ENCODE measurements at places on chromosomes 7 and 10.
A peak's percentile ranks its signal among the peaks of the same experiment; 100 is the strongest.

DNA sequence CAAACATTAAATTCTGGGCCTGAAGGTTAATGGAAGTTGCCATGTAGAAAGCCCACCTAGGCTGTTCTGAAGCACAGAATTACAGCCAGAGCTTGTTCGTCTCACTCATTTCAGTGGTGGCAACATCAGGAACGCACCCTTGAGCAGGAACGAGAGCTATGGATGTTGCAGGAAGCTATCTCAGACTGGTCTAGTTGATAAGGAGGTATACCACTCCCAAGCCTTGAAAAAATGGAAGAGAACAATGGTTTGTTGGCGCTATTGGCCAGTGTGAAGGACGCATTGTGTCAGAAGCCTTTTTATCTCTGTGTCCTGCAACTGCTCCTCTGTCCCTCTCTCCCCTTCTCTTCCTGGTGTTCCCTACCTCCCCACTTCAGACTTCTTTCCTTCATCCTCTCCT, 60.9 kb upstream of the RAPGEF5 start:
- DNase-seq, result no peak

DNA sequence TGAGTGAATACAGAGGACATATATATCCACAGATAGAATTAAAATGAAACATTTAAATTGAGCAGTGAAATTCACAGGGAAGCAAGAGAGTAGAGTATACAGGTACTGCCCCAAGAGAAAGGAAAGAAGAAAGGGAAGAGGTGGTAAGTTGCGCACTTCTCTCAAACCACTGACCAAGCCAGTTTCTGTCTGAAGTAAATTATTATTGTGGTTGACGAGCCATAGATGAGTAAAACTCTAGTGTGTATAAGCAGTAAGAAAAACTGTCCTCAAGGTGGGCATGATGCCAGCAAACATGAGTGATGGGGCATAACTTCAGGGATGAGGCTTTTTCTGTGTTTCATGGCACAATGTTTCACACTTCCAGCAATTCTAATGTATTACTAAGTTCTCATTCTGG, 4.4 kb upstream of the BET1 start:
- no peak for DNase-seq

DNA sequence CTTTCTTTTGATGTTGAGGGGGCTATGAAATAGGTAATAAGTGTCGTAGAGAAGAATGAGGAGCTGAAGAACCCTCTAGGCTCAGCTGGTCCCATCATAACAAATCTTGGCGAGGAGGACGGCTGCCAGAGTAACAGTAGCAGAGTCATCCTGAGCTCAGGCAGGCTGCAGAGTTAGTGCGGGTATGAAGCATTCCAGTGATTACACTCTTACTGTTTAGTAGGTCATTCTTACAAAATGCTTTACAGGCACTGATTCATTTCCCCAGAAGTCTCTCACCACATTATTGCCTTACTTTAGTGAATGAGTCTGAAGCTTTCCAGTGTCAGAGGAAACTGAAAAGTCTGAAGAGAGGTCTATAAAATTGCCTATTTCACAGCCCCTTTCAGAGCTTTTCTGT, 43.9 kb upstream of the GPR158 start:
- DNase-seq, result no peak

DNA sequence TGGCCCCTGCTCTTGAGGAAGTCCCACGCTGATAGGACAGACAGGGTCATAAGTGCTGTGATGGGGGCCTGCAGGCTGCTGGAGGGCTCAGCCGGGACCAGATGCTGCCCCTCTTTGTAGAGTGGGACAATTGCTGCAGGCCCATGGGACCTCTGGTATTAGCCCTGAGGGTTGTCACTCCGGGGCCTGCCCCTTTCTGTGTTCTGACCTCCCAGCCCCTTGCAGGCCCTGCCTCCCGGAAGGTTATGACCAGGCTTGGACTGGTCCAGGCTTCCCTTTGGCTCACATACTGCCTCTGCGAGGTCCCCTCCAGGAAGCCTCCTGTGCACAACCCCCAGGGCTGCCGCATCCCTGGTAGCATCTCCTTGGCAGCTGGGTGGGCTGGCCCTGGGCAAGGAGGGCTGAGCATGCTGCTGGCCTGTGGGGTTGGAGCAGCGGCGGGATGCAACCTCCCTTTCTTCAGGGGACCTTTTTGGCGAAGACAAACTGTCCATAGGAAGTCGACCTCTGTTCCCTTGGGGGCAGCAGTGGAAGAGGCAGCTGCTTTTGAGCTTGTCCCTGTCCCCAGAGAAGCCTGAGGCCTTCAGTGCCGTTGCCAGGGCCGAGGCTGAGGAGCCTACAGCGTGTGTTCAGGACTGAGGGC, 8.8 kb downstream of the LIMK1 start:
- DNase-seq, result no peak

GRCh38 chr10:119313644-119314043, 106.3 kb downstream of the GRK5 start:
- no peak for DNase-seq

DNA sequence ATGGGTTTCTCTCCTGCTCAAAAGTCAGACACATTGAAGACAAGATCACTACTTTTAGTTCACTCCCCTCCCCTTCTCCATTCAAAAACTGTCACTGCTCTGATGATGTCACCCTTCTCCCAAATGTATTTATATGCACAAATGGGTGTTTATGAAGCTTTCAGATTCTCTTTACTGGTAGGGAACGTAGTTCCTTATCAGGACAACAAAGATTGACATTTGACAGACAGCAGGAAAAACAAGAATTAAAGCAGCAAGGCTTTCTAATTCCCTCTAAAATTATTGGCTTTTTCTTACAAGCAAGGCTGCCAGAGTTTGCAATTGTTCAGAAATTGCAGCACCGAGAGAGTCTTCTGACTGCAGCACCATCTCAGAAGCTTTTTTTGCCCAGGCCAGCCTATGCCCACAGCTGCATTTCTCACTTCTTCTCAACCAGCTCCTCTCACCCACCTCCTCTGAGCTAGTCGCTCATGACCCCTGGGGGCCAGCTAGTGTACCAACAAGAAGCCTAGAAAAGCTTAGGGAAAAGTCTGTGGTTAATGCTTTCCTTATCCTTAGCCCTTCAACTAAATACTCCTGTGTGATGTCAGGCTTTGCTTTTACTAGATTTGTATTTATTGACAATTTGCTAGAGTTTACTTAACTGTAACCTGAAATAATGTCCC, 265.1 kb downstream of the HTR7 start:
- peak; percentile 34 for DNase-seq

GRCh38 chr10:123429706-123430221, 236.4 kb upstream of the GPR26 start:
- DNase-seq, result peak; percentile 38

DNA sequence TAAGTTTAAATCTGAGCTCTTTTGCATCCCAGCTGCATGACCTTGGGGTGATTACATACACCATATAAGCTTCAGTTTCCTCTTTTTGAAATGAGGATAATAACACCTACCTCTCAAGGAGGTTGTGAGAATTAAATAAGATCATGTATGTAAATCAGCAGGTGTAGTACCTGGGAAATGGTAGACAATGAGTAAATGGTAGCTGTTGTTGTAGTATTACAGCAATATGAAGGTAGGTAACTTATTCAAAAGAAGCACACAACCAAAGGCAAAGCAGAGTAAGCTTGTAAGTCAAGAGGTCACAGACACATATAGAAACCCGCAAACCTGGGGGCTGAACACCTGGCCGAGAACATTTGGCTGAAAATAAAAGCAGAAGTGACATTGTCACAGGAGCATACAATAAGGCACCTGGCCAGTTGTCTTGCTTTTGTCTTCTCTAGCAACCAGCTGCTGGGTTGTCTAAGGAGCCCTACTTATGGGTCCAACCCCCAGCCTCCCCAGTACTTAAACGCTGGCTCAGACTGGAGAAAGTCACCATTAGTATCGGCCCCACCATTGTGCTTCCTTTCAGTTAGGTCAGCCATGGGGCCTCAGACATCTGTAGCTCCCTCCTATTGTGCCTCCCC, 203.6 kb upstream of the MKLN1 start:
- no peak for DNase-seq
